ENCODE measurements at places on chromosomes 7 and 10.

DNA sequence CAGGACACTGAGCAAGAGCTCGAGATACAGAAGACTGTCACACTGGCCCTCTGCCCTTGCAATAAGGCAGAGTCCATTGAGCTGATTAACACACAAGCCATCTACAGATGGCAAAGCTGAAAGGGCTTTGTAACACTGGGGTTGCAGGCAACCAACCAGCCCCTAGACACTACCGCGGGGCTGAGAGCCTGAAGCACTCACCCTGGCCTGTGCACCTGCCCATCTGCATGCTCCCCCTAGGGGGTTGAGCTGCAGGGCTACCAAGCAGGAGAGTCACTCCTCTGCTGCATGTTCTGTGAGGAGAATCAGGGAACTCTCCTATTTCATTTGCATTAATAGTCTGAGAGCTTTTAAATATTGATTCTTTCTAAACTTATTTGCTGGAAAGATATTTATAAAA lies 128.1 kb upstream of the VIPR2 start:
- no peak for DNase-seq

DNA sequence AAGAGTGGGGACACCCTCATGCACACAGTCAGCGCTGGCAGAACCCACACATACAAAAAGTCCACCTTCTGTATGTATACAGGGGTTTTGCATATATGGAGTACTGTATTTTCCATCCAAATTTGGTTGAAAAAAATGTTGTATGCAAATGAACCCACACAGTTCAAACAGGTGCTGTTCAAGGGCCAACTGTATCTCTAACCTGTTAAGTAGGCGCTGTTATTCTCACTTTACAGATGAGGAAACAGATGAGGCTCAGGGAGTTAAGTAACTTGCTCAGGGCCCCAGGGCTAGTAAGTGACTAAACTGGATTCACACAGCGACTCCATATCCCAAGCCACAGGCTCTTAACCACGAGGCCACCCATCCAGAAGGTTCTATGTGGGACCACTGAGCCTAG lies 69.9 kb downstream of the C10orf105 start:
- no peak for DNase-seq

DNA sequence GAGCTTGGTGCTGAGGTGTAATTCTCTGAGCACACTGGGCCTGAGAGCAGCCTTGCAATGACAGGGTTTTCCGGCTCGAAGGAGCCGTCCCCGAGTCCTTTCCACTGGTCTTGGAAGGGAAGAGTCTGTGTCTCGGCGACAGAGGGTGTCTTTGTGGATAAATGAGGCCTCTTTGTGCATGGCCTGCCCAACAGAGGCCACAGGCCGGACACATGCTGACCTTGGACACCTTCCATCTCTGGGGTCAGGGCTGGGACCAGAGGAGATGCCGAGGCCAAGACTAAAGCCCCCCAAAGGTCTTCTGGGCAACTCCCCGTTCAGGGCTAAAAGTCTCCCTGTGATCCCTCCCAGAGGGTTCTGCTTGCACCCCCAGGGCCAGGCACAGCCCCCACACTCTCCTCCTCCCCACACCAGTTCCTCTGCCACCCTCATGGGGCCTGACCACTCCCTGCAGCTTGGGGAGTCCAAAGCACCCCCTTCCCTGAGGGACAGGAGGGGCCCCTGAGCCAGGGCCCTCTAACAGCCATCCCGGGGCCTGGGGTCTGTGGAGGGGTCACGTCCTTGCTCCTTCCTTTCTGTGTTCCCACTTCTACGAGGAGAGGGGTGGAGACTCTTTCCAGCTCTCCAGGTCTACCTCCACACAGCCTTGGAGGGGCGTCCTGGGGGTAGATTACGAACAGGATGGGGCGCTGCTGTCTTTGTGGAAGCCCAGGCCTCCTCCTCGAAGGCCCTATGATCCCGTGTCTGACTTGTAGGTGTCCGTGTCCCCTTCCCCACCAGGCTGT lies 130.6 kb upstream of the FAM20C start:
- DNase-seq = no peak

DNA sequence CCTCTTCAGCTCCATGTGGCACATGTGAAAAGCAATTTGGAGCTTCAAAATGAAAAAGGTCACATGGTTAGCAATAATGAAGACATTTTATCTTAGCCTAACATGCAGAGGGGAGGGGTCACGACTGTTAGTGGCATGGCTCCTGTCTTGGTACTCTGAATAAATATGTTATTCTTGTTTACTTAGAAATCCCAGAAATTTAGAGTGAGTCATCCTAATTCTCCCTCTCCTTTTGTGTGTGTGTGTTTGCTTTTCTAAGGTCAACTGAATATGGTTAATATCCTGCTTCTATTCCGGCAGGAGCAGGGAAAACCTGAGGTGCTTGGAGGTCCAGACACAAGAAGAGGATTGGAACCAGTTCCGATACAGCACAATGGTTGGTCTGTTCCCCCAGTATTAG lies 17.6 kb downstream of the BCCIP start:
- DNase-seq = peak; percentile 29

DNA sequence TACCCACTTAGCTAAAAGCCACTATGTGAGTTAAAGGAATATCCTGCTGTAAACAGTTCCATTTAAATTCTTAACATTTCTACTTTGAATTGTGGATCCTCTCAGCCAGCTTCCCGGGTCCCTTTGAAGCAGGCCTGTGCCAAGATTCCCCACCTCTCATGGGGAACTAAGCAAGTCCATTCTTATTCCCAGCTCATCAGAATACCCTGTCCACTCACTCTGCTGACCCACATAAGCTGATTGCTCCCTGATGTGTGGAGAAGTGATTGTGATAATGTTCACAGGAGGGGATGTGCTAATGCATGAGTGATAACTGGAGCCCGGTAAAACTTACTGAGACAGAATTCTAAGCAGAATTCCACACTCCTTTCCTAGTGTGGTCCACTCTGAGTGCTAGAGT lies 709.7 kb downstream of the CNTNAP2 start:
- DNase-seq = no peak

- DNase-seq = no peak
Measured at GRCh38 chr7:15905251-15906040, 219.0 kb upstream of the MEOX2 start.

- DNase-seq = no peak
Measured at GRCh38 chr7:129780257-129780973, 168.9 kb downstream of the NRF1 start.

- DNase-seq = no peak
Measured at GRCh38 chr7:17152721-17153120, 145.7 kb upstream of the AHR start.
